Right lung (tissue), 10 donors: ENCODE measurements at places on chromosomes 1 and 21. TPM values are rescaled to one million over a fixed set of nuclear protein-coding genes. Genes with fewer than 3 reads are reported as not detected.

- DNase-seq: no peak
These were observed 307.0 kb upstream of the USP25 start for GRCh38 chr21:15422783-15423182.

DNA sequence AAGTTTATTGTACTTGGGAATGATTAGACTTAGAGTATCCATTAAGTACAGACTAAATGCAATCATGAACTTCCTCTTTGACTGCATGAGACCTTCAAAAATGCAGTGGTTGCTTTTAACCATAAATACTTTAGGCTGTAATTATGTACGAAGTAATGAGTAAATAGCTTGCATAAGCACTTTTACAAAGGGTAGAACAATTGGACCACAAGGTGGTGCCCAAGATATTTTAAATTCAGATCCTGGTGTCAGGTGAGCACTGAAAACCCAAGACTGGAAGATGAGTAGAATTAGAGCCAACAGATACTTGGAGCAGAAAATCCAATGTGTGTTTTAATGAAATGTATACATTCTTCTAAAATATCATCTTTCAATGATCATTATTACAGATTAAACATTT lies 43.4 kb upstream of the RHOU start:
- no peak for DNase-seq

DNA sequence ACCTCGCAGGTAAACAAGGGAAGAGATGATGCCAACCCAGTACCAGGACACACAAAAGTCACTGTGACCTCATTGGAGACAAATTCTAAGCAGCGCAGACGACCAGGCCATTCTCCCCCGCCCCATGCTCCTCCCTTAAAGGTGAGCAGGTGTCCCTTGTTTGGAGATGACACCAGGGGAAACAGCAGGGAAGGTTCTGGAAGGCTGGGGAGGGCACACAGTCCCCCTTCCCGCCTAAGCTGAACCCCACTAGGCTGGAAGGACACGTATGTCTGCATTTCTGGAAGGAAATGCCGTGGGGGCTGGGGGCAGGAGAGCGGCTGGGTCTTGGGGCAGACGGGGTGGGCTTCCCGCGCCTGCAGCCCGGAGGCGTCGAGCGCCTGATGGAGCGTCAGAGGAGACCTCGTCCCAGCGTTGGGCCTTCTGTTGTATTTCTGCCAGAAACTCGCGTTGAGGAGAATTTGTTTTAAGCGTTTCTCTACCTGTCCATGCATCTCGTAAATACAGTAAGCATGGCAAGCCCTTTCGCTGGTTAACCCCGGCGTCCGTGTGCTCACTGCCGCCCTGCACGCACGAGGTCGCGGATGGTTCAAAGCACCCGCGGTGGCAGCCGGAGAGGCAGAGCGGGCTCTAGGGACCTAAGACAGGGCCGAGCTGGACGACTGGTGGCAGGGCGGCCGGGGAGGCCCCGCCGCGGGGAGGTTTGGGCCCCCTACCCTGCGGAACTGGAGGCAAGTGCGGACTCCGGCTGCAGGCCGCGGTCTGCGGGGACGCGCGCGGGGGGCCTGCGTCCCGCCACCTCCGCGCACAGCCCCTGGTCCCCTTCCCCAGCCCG lies 1.2 kb upstream of the LHX4 start:
- DNase-seq: no peak

GRCh38 chr1:12613180-12613579 lies 4.8 kb downstream of the DHRS3 start:
- no peak for DNase-seq

DNA sequence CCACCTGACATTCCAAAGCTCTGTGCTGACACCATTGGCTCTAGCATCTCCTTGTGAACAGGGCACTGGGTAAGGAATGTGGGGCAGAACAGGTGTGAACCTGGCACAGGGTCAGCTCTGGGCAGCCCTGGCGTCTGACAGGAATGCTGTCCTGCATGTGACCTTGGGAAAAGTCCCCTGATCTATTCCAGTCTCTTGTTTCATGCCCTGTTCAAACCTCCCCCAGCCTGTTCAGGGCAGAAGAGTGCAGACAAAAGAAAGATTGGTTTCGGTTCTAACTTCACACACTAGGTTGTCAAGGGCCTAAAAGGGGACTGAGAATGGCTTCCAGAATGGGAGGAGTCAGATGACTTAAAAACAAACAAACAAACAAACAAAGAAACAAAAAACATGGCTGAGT lies 27.6 kb upstream of the SDHB start:
- DNase-seq: no peak

DNA sequence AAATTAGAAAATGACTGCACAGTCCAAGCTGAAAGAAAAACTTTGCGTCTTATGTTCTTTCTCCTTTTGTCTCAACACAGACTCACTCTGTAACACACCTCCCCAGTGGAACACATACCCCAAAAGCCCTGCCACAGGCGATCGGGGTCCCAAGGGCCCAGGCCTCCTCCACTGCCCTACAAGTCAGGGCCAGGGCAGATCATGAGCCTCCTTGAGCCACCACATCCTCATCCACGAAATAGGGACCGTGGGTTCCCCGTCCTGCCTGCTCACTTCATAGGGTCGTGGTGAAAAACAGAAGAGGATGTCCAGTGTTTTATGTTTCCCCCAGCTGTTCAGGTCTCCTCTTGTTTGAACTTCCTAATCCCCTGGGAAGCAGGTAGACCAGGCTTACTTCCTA lies 116.7 kb downstream of the KCNN3 start:
- no peak for DNase-seq

DNA sequence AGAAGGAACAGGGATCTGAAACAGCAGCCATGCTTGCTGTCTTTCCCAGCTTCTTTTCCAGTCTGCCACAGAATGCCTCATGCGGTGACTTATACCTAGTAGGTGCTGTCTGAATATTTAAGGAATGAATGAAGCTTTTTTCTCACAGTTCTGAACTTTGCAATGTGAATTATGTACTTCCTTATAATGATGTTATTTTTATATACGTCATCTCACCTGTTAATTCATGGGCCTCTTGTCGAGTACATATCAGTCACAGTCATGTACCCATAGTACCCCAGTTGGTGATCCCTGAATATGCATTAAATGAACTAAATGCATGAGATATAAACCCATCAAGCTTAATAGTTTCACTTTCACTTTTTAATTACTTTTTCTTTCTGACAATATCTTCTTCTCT lies 132.7 kb downstream of the NTNG1 start:
- no peak for DNase-seq

DNA sequence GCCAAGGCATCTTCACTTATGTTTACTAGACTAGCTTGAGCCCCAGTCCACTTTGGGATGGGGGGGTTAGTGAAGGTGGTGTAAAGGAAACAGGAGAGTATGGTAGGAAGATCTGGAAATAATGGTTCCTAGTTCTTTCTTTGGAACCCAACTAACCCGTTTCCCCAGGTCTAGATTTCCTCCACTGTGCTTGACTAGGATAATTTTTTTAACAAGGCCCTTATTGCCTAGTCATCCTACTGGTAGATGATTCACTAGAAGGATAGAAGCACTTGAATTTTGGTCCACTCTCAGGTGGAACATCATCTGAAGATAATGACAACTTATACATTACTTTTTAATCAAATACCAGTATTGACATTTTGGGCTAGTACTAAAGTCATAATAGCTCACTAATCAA lies 45.9 kb upstream of the MYOCOS start:
- no peak for DNase-seq

DNA sequence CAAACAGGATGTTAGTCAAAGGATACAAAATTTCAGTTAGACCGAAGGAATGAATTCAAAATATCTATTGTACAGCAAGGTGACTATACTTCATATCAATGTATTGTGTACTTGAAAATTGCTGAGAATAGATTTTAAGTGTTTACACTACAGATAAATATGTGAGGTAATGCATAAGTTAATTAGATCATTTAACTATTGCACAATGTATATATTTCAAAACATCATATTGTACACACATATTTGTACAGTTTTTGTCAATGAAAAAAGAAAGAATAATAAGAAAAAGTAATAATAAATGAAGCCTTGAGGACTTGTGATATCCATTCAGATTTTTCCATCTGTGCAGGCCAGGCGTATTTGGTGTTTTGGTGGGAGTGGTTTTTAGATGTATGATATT lies 367.4 kb upstream of the SNX7 start:
- DNase-seq: no peak

The TMEM240 gene
- polyA plus RNA-seq: 5.9 TPM
